ENCODE measurements at places on chromosomes 6 and 20. TPM values are rescaled to one million over a fixed set of nuclear protein-coding genes. Genes with fewer than 3 reads are reported as not detected.
A peak's percentile ranks its signal among the peaks of the same experiment; 100 is the strongest.

GRCh38 chr20:50469176-50469723 is 40.9 kb upstream of the PTPN1 start:
- DNase-seq, result no peak

DNA sequence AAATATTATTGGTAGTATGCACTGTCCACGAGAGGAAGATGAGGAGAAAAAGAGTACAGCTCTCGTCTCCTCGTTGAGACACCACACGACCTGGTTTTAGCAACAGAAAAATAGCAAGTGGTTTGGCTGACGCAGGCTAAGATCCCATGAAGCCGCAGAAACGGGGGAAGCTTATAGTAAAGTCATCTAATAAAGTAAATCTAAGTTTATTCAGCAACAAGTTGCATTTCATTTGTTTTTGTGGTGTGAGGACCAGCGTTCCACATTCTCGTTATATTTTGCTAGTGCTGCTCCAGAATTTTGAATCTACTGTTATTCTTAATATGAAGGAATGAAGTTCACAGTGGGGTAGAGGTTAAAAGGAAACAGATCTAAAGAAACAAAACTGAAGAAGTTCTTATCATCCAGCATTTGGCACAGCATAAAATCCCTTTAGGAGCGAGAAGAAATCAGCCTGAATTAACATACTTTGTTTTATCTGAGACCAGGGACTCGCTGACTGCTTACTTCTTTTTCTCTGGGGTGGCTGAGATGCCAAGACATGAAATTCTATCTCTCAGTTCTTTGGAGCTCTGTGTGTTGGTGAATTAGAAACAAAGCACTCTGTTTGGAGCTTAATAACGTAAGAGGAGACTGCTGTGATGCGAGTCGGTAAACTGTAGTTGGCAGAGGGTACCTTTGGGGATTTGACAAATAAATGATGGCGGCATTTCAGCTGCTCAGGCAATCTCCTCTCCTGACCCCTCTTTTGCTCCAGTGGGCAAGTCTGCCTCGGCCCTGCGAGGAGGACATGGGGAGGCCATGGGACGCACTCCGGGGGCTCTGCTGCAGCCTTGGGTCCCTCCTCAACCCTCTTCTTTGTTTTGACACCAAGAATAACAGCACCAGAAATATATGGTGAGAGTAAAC is 24.9 kb upstream of the IRF4 start:
- no peak for DNase-seq

The KCNQ2 gene
- total RNA-seq, result not detected

- no peak for DNase-seq
Observed at GRCh38 chr6:113385020-113385431, 472.1 kb upstream of the MARCKS start.

- no peak for DNase-seq
Observed at GRCh38 chr20:63597651-63598478, 23.8 kb upstream of the HELZ2 start.

- no peak for DNase-seq
Observed at GRCh38 chr6:114195027-114195365, 147.8 kb downstream of the HS3ST5 start.

The MEI4 gene
- total RNA-seq, result not detected

The BTNL2 gene
- total RNA-seq, result not detected

- DNase-seq, result peak; percentile 50
Observed at GRCh38 chr6:152380993-152381898, 255.9 kb downstream of the SYNE1 start.

The FOXC1 gene
- 16.8 TPM for total RNA-seq

The VWA7 gene
- 3.1 TPM for total RNA-seq

The NRSN1 gene
- not detected for total RNA-seq

- DNase-seq, result peak; percentile 35
Observed at GRCh38 chr20:34045294-34045693, 51.6 kb downstream of the RALY start.

The NR2E1 gene
- not detected for total RNA-seq

- DNase-seq, result no peak
Observed at GRCh38 chr6:87682310-87682709, 19.7 kb downstream of the AKIRIN2 start.

DNA sequence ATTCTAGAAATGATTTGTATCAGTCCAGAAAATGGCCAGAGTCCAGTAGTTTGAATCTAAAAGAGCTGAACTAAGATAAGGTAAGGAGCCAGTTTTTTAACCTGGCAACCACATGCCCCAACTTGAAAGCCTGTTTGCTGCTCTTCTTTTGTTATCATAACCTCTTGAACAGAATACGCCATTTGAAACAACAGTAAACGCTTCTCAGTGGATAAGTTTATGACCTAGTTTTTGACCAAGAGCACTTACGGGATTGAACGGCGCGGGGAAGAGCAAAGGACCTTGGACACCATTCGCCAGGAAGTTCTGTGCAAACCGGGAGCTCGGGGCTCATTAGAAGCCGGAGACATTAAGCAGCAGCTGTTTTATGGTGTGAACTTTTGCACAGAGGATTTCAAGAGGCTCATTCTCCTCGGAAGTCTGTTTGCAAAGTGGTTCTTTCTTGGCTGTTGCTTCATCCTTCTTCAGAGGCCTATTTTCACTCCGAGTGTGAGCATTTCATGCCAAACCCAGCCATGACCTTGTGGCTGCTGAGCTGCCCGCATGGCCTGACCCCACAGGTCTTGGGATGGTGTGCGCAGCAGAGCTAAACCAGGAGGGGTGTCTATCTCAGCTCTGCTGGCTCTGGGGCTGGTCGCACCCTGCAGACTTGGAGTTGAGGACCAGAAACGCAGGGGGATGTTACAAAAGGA is 215.1 kb downstream of the SOX4 start:
- DNase-seq, result no peak

DNA sequence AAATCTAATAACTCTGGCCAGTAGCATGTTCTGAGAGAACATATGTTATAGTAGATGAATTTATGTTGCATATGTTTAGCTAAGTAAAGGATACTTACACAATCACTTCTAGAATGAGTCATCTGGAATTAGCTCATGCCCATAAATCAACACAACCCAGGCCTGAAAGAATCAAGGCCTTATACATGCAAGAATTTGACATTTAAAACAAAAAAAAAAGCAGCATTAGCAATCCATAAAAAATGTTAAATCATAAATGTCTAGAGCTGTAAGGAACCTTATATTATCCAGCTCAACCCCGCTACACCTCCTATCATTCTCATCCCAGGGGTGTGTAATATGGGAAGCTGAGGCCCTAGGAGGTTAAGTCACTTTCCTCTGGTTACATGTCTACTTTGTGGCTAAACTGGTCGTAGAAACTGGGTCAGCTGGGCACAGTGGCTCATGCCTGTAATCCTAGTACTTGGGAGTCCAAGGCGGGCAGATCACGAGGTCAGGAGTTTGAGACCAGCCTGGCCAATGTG is 105.2 kb upstream of the CARMIL1 start:
- peak; percentile 93 for DNase-seq

GRCh38 chr6:105949869-105950268 is 136.3 kb upstream of the PRDM1 start:
- peak; percentile 2 for DNase-seq

DNA sequence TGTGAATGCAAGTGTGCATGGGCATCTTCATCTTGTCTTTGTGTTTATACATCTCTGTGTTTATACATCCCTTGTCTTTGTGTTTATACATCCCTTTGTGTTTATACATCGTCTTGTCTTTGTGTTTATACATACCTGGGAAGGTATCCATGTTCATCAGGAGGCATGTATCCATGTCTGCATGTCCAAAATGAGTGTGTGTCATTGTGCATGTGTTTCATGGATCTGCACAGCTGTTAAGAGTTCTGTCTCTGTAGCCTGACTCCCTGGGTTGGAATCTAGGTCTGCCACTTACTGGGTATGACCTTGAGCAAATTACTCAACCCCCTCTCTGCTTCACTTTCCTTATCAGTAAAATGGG is 50.1 kb upstream of the SIRPA start:
- no peak for DNase-seq

DNA sequence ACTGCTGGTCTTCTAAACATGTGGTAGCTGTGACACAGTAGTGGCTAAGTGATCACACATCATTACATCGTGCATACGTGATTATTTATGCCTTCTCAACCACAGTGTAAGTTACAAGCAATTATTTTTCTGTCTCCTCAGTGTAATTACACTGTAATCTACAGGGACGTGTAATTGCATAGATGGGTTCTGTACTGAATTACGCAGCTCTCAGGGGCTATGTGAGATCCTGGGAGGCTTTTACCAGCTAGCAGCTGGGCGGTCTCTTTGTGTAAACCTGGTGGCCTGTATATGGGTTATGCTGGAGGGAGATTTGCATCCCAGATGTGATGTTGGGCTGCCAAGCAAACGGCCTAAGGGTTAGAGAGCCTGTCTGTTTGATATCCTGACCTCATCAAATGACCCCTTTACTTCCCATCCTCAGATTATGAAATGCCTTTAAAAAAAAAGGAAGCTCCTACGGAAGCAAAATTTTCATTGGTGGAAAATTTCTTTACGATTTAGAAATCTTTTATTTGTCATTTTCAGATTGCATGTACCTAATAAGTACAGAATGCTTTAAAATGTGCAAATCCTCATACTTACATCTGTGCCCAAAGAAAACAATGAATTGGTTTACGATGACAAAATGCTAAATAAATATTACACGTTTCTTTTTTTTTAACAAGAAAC is 402.8 kb upstream of the JAG1 start:
- DNase-seq, result no peak
